ENCODE measurements at places on chromosomes 2 and 18.

GRCh38 chr18:75203416-75204268 is 5.3 kb downstream of the PTGR3 start:
- DNase-seq, result no peak

DNA sequence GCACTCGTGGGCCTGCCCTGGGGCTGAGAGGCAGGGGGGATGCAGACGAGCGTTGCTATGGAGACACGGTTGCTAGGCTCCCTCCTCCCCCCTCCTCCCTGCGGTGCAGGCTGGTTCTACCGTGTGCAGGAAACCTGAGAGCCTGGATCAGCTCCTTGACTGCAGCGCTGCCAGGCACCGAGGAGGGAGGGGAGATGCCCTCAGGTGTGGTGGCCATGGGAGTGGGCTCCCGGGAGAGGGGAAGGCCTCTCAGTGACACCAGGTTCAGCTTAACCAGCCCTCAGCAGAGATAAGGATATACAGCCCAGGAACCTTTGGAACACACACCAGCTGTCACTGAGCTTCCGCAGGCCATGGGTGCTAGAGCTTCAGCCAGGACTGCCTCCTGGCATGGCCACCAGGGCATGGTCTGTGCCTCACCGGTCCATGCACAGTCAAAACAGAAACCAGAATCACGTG is 124.4 kb upstream of the PXDN start:
- no peak for DNase-seq

DNA sequence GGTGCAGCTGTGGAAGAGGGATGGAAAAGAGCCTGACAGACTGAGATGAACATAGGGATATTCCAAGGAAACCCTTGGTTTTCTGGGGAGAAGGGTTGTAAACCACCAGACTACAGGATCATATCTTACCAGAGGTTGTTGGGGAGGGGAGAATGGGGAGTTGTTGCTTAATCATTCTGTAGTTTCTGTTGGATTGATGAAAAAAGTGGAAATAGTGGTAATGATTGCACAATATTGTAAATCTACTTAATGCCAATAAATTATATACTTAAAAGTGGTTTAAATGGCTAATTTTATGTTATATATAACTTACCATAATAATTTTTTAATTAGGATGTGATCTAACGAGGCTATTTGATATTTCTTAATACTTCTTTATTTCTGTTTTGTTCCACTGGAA is 800.9 kb downstream of the BCL11A start:
- DNase-seq, result no peak

DNA sequence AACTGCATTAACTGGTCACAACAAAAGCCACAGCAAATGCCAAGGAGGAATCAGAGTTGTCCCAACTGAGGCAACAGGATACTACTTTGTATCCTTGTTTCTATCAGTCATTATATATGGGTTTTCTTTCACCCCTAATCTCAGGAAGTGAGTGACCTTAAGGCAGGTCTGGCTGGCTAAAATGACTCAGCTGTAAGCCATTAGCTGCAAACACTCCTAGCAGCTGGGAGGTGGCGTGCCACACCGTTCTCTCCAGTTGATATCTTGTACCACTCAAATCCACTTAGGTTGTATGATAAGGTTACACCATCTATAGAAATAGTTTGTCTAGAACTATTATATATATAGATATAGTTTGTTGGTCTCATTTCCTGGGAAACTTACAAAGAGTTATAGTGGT is 171.1 kb upstream of the MC4R start:
- DNase-seq, result no peak

GRCh38 chr2:43171789-43172188 is 54.6 kb downstream of the ZFP36L2 start:
- no peak for DNase-seq

DNA sequence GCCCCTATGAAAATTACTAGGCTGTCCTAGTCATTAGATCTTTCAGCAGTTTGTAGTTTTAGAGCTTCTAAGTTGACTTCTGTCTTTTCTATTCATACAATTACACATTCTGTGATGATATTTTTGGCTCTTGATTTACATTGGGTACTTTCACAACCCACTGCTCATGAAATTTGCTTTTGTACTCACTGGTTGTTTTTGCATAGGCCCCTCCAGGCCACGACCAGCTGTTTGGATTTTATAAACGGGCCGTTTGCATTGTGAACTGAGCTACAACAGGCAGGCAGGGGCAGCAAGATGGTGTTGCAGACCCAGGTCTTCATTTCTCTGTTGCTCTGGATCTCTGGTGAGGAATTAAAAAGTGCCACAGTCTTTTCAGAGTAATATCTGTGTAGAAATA is 193.8 kb downstream of the RPIA start:
- no peak for DNase-seq

GRCh38 chr2:46521215-46521683 is 41.9 kb downstream of the TMEM247 start:
- DNase-seq, result no peak

DNA sequence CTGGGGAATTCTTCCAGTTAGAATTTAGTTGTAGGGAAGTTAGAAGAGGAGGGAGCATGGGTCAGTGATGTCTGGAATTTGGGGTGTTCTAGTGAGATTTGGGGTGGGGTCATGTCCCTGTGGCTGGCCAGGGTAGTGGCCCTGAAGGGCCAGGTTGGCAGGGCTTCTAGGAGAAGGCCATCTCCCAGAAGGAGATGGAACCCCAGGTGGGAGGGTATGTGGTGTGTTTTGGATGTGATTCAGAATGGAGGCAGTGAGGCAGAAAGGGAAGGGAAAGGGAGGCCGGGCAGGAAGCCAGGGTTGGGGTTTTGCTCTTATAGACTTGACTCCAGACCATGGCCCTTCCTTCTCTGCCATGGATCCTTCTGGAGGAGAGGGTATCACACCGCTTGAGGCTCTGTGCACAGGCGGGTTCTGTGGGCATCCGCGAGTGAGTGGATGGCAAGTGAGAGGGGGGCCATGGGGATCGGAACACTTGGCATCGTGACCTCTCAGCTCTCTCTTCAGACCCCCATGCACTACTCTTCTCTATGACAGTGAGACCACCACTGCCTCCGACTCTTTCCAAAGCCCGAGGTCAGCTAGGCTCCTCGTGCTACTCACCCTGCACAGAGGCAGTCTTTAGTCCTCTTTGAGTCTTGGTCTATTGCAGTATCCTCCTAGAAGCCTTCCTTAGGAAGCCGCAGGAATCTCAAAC is 7.3 kb downstream of the GREB1 start:
- DNase-seq, result no peak

- DNase-seq, result no peak
Measured at GRCh38 chr18:5840547-5840946, 54.8 kb downstream of the TMEM200C start.

DNA sequence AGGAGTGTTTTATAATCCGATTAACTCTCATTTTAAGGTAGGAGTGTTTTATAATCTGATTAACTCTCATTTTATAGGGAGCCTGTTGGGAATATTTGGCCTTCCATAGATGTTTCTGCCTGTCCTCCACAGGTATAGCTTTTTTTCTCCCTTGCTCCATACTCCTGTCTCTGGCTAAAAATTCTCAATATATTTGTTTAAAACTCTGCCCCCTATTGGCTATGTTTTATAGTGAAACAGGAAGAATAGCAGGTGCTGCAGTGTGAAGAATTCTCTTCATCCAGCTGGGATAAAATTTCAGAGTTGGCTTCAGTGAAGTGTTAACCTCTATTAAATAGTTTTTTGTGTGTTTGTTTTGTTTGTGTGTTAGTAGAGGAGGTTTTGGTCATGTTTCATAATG is 1046.0 kb upstream of the TMEFF2 start:
- no peak for DNase-seq

GRCh38 chr2:170845343-170845742 is 28.7 kb downstream of the GAD1 start:
- DNase-seq, result no peak

DNA sequence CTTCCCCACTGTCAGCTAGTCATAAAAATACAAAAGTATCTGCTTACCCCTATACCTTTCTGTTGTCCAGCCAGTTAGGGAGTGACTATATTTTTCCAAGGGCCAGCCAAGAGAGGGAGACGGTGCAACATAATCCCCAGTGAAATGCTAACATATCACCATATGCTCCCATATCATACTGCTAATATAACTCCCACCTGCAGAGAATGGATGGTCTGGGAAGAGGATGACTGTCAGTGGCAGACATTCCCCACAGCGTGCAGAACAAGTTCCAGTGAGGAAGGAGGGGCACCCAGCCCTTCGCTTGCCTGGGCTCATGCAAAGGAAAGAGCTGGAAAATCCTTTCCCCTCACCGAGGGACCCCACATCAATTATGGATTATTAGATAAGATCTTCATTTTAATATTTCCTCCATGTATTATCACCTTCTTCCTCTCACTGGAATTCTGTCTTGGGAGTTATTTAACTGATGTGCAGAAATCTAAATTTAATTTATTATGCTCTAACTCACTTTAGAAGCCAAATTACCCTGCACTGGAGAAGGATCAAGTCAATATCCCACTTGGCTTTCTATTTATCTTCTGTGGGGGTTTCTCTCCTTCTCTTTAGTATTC is 135.6 kb downstream of the GALNT14 start:
- DNase-seq, result no peak

DNA sequence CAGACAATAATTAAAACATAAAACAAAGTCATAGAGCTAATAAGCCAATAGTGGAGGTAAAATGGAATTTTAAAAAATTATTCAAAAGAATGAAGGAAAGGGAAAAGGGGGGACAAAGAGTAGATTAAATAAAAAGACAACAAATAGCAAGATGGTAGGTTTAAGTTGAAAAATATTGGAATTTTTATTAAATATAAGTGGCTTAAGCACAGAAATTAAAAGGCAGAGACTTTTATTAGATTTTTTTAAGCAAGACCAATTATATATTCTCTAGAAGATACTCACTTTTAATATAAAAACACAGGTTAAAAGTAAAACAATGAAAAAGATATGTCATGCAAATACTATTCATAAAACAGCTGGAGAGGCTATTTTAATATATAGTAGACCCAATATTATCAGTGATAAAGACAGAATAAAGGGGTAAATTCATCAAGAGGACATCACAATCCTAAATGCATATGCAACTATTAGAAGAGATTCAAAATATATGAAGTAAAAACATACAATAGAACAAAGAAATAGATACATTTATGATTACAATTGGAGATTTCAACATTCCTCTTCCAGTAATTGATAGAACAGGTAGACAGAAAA is 98.7 kb downstream of the CYP26B1 start:
- DNase-seq, result no peak

DNA sequence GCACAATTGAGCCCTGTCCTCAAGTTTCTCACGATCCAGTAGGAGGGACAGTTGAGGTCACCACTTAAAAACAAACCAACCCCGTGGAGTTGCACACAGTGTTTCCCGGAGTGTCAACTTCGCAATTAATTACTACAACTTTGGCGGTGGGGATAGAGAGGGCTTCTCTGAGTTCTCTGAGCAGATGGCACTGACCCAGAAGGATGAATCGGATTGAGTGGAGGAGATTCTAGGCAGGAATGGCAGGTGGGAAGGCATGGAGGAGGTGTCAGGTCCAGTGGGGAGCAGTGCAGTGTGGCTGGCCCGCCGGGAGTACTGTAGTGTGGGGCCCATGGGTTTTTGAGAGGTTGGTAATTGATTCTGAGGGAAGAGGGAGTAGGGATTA is 12.0 kb downstream of the SIX3 start:
- no peak for DNase-seq

- DNase-seq, result peak; percentile 94
Measured at GRCh38 chr2:97645695-97646629, at the start of gene COX5B. Gene COX5B, plus strand, starts transcription at chr2:97646062. Its CDS starts 25 bp downstream, at chr2:97646087.

GRCh38 chr2:162888652-162889051 is 50.1 kb upstream of the KCNH7 start:
- DNase-seq, result no peak

DNA sequence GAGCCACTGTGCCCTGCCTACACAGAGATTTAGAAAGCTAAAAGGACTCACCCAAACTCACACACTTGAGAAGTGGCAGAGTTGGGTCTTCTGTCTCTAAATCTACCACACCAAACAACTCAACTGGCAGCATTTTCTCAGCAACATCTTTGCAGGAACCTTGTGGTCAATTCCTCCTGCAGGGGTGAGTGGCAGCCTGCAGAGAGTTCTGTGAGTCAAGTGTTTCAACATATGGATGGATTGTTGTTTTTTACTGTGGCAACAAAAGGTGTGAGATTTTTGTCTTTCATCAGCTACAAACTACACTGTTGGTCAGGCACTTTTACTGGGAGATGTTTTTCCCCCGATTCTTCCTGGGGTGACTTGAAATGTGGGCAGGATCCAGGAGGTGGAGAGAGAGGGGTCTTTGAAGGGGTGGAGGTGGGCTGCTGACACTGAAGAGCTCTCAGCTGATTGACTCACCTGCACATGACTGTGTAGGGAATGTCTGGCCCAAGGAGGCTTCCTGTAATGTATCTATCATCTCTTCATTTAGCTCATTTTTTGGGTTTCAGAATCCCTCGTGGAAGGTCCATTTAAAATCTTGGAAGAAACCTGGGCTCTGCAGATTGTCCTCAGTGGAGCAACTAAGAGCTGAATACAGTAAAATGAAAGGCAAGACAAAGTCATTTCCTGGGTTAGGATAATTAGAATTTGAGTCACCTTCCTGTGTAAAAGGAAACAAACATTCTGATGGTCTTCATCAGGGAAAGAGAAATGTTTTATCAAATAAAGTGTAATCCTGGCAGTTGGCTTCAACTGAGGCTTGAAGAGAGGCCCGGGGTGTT is 98.6 kb downstream of the MSH2 start:
- DNase-seq, result no peak

GRCh38 chr18:48847807-48848486 is 102.8 kb downstream of the SMAD7 start:
- DNase-seq, result no peak

- DNase-seq, result no peak
Measured at GRCh38 chr2:1972948-1973347, 228.6 kb upstream of the PXDN start.

GRCh38 chr2:240893363-240893844 is 2.6 kb downstream of the MAB21L4 start:
- DNase-seq, result no peak

GRCh38 chr2:29923110-29923721 is 1.8 kb upstream of the ALK start:
- peak; percentile 46 for DNase-seq

DNA sequence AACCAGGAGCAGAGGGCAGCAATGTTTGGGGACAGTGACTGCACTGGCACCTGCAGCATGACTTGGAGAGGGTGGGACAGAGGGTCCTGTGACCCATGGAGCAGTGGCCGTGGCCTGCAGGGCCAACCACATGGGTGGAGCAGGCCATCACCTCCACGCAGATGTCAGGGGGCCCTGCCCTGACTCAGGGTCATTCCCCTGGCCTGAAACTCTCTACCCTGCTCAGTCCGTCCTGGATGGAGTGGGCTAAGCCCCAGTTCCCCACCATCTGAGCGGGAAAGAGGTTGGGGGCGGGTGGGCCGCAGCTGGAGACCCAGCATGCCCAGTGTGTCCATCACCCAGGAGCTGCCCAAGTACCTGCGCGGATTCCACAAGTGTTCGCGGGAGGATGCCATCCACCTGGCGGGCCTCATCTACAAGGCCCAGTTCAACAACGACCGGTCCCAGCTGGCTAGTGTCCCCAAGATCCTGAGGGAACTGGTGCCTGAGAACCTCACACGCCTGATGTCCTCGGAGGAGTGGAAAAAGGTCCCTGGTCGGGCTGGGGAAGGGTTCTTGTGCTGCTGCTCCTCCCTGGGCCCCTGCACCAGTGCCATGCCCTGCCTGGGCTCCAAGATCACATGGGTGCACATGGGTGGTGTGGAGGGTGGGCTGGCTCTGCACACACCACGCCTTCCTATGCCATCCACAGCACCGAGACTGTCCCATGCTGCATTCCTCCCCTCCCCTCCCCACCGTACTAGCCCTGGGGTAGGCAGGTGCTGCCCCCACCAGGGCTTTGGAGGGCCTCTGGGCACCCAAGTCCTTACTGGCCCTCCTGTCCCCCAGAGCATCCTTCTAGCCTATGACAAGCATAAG is 10.3 kb upstream of the GPR17 start:
- no peak for DNase-seq

- DNase-seq, result no peak
Measured at GRCh38 chr18:13048061-13048595, 57.0 kb downstream of the CEP192 start.

Measured in left renal pelvis (tissue), 4 donors.